Lower lobe of right lung (tissue), 2 donors: ENCODE measurements at places on chromosomes 5 and 9.

- no peak overlapping the region for H3K4me3 ChIP-seq
- no peak for DNase-seq
- no peaks in the 10 kb centered on the region for H3K27me3 ChIP-seq
- H3K36me3 ChIP-seq: no peaks in the 10 kb centered on the region
Measured at GRCh38 chr5:41707853-41708603, 162.2 kb downstream of the OXCT1 start.

GRCh38 chr9:119282476-119283077 is 86.7 kb downstream of the BRINP1 start:
- H3K27me3 ChIP-seq: no peaks in the 10 kb centered on the region
- H3K36me3 ChIP-seq: no peaks in the 10 kb centered on the region
- no peak for DNase-seq
- H3K4me1 ChIP-seq: no peaks in the 10 kb centered on the region

GRCh38 chr9:107807183-107807582 is 317.6 kb upstream of the KLF4 start:
- H3K36me3 ChIP-seq: no peaks in the 10 kb centered on the region
- DNase-seq: no peak
- H3K4me1 ChIP-seq: no peaks in the 10 kb centered on the region

- H3K4me1 ChIP-seq: peaks cover 7% of the 10 kb centered on the region
- H3K27me3 ChIP-seq: no peaks in the 10 kb centered on the region
- H3K36me3 ChIP-seq: no peaks in the 10 kb centered on the region
- H3K27ac ChIP-seq: no peak overlapping the region
Measured at GRCh38 chr9:92155221-92155620, 40.0 kb upstream of the SPTLC1 start.

DNA sequence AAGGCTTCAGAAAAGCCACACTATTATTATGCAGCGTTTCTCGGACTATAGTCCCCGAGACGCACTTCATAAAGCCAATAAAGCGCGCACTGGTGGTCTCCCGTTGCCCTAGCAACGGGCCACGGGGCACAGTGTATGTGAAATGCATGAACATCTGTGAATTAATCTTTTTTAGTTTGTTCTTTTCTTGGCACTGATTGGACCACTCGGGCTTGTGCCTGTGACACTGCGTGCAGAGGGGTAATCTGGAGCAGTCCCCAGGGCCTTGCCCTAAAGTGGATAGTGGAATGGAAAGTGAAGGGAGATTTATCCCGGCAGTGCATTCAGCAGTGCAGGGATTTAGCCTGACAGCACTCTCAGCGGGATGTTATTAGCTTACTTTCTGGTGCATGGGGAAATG is 92.1 kb downstream of the TLE4 start:
- H3K4me3 ChIP-seq: no peak overlapping the region
- no peaks in the 10 kb centered on the region for H3K27me3 ChIP-seq
- peaks cover 10% of the 10 kb centered on the region for H3K4me1 ChIP-seq
- H3K27ac ChIP-seq: no peak overlapping the region
- no peaks in the 10 kb centered on the region for H3K36me3 ChIP-seq
